ENCODE measurements at places on chromosomes 12 and 14.

DNA sequence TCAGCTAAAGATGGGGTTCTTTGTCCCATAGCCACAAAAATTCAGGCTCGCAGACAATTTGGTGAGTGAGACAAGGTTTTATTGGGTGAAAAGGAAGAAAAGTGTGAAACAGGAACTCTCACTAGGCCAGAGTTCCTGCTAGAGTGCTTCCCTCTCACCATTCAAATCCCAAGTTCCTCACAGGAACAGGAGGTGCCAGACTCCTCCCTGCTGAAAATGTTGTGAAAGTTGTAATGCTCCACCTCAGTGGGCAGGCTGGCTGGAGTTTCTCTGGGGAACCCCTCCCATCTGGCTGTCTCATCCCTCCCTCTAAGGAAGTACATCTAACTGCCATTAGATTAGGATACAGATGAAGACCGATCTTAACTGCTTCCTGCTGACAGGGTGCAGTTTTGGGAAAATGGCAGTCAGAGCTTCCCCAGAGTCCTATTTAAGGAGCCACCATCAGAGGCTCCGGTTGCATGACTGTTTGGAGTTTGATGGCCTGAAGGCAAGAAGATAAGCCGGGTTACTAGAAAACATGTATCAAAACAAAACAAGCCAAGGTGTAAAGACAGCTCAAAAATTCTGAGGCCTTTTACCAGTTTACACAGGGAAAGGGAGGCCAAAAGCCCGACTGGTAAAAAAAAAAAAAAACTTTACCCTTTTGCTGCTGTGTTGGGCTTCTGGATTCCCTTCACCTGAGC, 127.6 kb downstream of the FSCB start:
- no peak for DNase-seq

DNA sequence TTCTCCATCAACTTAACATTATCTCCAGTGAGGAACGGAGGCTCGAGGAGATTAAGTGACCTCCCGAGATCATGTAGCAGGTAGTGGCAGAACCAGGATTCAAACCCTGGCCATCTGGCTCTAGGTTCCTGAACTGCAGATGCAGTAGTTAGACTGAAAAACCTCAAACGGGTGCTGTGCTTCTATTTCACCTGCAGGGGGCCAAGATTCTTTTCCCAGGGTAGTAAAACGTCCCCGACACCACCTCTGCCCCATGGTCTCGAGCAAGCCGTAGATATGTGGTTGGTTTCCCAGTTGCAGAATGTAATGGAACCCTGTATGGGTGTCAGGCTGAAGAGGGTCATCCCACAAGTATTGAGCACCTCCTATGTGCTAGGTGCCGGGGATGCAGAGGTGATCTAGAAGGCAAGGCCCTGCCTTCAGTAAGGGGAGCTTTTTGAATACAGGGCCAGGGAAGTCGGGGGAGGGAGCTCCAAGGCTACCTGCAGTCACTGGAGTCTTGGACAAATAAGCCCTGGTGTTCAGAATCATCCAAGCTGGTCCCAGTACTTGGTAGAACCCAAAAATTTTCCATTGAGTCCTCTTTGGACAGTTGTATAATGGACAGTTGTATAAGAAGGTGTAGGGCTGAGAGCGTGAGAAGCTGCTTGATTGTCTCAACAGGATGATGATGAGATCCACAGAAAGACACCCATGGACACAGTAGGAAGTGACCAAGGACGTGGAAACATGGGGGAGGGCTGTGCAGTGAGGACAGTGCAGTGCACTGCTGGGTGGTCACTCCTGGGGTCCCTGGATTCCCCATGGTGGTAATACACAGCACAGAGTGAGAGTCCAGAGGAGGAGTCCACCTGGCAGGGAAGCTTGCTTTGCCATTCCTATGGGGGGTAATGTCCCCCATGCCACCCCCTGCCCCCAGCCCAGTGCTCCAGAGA, 197.2 kb downstream of the CHST11 start:
- DNase-seq, result peak; percentile 26

DNA sequence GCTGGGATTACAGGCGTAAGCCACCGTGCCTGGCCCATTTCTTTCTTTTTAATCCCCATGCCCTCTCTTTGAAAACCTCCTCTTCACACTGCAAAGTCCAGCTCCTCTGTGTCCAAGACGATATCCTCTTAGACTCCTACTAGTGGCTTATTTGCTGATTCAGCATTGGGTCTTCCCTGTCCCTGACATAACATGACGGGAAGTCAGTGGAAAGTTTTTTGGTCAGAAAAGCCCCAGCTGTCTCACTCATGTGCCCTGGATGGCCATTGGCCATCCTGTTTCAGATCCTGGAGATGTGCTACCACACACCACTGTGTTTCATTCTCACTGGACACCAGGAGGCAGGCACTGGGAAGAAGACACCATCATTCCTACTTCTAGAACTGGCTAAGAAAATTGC, 102.6 kb upstream of the MED13L start:
- DNase-seq, result no peak

DNA sequence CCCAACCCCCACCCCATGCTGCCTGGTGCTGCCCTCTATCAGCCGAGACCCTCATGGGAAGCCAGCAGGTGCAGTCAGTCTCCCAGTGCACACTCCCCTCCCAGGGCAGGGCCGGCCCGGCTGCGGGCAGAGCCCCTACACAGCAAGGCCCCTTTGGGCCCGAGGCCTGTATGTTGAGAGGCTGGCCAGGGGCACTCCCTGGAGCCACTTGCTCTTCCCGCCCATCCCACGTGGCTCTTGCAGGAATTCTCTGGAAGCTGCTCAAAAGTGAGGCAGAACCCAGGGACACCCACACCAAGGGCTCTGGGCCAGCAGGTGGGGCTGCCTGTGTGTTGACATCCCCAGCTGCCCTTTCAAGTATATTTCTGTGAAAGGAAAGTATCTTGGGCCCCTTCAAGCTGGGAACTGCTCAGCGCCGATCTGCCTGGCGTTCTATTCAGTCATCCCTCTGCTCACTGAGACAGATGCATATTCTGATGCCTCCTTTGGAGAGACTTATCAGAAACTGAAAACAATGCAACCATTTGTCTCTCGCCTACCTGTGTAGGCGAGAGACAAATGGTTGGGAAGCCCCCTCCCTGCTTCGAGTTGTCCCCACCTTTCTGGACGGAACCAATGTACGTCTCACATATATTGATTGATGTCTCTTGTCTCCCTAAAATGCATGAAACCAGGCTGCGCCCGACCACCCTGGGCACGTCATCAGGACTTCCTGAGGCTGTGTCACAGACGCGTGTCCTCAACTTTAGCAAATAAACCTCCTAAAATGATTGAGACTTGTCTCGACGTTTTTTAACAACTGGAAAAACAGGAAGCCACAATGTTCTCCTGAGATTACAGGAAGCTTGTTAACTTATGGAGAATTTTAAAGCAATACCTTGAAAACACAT, 6.0 kb downstream of the GPR132 start:
- DNase-seq, result peak; percentile 8
